ENCODE measurements at places on chromosomes 2 and 18. TPM values are rescaled to one million over a fixed set of nuclear protein-coding genes. Genes with fewer than 3 reads are reported as not detected.

Gene FABP1
- 0.34 TPM for polyA plus RNA-seq

Gene POTEC
- not detected for polyA plus RNA-seq

Gene LRATD1
- polyA plus RNA-seq: not detected

Gene FHOD3
- 25.5 TPM for polyA plus RNA-seq

DNA sequence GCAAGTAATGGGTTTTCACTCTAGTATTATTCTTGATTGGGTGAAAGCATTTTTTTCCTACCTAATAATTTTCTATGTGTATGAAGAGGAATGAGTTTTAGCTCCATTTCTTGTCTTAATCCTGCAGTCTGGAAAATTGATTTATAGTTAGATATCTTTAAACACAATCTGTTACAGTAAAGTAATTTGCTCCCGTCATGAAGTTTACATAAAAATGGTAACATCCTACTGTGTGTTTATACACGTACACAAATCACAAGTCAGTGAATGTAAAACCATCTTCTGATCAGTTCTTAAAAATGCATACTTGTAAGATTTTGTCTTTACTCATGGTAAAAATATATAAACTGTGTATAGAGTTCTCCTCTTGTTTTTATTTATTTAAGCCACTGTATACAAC lies 51.1 kb downstream of the MAP2 start:
- no peak for DNase-seq

DNA sequence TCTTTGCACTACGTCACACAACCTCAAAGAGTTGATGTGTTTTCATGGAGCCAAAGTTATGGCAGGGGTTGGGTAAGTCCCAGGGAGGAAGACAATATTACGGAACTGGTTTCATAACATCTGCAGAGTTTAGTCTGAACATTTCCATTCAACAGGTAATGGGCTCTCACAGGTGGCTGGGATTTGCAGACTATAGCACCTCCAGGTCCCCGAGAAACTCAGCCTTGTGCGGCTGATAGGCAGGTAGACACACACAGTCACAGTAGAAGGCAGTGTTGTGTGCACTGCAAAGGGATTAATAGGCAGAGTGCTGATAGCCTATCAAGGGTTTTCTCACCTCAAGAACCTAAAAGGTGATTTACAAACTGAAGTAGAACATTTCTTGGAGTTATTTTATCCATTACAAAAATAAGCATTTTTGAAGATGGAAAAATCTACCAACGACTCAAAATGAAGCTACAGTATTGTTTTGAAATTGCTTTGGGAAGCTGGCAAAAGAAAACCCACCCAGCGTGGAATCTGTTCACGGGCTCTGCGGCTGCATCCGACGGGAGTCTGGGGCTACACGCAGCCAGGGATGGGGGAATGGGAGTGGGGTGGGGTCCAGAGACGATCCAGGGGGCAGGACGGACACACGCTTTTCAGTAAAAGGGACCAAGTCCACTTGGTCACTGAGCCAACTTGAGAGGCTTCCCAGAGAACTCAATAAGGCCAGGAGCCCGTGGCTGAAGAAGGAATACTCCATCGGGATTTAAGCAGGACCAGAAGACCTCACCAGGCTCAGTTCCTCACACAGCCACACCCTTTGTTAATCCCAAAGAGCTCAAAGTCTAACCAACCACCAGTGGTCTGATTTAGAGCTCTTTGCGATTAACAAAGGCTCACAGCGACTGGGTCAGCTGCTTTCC lies 82.9 kb downstream of the CHRNA1 start:
- DNase-seq: no peak

- no peak for DNase-seq
Observed at GRCh38 chr2:222358876-222359275, 60.1 kb upstream of the PAX3 start.

GRCh38 chr2:176885001-176885643 lies 327.5 kb upstream of the HNRNPA3 start:
- peak; percentile 6 for DNase-seq

- no peak for DNase-seq
Observed at GRCh38 chr2:212027681-212028628, 510.6 kb downstream of the ERBB4 start.
